ENCODE measurements at places on chromosomes 7 and 10. TPM values are rescaled to one million over a fixed set of nuclear protein-coding genes. Genes with fewer than 3 reads are reported as not detected.

SLC13A1 gene
- not detected for total RNA-seq

STEAP1B gene
- total RNA-seq = not detected

NEUROG3 gene
- not detected for total RNA-seq

MACROH2A2 gene
- total RNA-seq = 20.4 TPM

CCSER2 gene
- 27.9 TPM for total RNA-seq

ITPRIP gene
- total RNA-seq = 7.9 TPM

SLC13A4 gene
- not detected for total RNA-seq

SEMA3A gene
- total RNA-seq = under 0.01 TPM

PAPOLB gene
- not detected for total RNA-seq

MKI67 gene
- total RNA-seq = 8.8 TPM

SP4 gene
- 4.9 TPM for total RNA-seq

NOLC1 gene
- total RNA-seq = 16.1 TPM

MDH2 gene
- total RNA-seq = 29.8 TPM

C10orf90 gene
- not detected for total RNA-seq

GAD2 gene
- total RNA-seq = not detected

TAS2R41 gene
- not detected for total RNA-seq

FAM20C gene
- total RNA-seq = 12.2 TPM

GOLGA7B gene
- 0.11 TPM for total RNA-seq

PRPS1L1 gene
- not detected for total RNA-seq

OR2A5 gene
- total RNA-seq = not detected

CASTOR2 gene
- total RNA-seq = 8.2 TPM

TRIM73 gene
- 2.4 TPM for total RNA-seq

ANKRD30A gene
- not detected for total RNA-seq

KNDC1 gene
- total RNA-seq = 1.6 TPM

HGF gene
- 0.39 TPM for total RNA-seq

HSPA12A gene
- 4.3 TPM for total RNA-seq

MYO3A gene
- not detected for total RNA-seq

NPY4R2 gene
- total RNA-seq = 0.39 TPM

AOC1 gene
- total RNA-seq = not detected

MLXIPL gene
- total RNA-seq = not detected

NEBL gene
- total RNA-seq = 47.7 TPM

CFAP70 gene
- 0.76 TPM for total RNA-seq

ZNF33A gene
- 23.9 TPM for total RNA-seq

STAG3 gene
- total RNA-seq = 1.2 TPM

CALHM1 gene
- not detected for total RNA-seq

HOXA7 gene
- total RNA-seq = not detected

GALNT11 gene
- 37.1 TPM for total RNA-seq

CYP26C1 gene
- total RNA-seq = not detected

BUB3 gene
- 163 TPM for total RNA-seq

MMD2 gene
- not detected for total RNA-seq

PCDH15 gene
- not detected for total RNA-seq

NDUFB8 gene
- total RNA-seq = 139 TPM

EIF5AL1 gene
- 0.54 TPM for total RNA-seq

SPDYE5 gene
- total RNA-seq = not detected

TSPAN14 gene
- total RNA-seq = 19.2 TPM

SLC18A3 gene
- 44.6 TPM for total RNA-seq

TMEM196 gene
- not detected for total RNA-seq

ZKSCAN1 gene
- total RNA-seq = 54.6 TPM

IFIT1 gene
- total RNA-seq = 1.5 TPM

IFIT5 gene
- total RNA-seq = 13.7 TPM

WIPF3 gene
- total RNA-seq = 0.39 TPM

TMEM130 gene
- total RNA-seq = not detected

TMEM176B gene
- total RNA-seq = not detected

SPDYE1 gene
- not detected for total RNA-seq

HMX3 gene
- not detected for total RNA-seq

FIGNL1 gene
- 11.4 TPM for total RNA-seq

CYP26A1 gene
- total RNA-seq = not detected

ALOX5 gene
- not detected for total RNA-seq

Data from placental epithelial cell (primary cell).